ENCODE measurements at places on chromosomes 16 and 17. TPM values are rescaled to one million over a fixed set of nuclear protein-coding genes. Genes with fewer than 3 reads are reported as not detected.

The MYH8 gene
- total RNA-seq, result not detected

The ADAP2 gene
- 0.65 TPM for total RNA-seq

The CCL4L2 gene
- total RNA-seq, result not detected

The CDK10 gene
- total RNA-seq, result 55.5 TPM

The ABCC6 gene
- total RNA-seq, result not detected

The MT4 gene
- total RNA-seq, result not detected

The SLC2A4 gene
- total RNA-seq, result 0.25 TPM

The TP53TG3B gene
- total RNA-seq, result not detected

The GPR139 gene
- not detected for total RNA-seq

The GPS1 gene
- 115 TPM for total RNA-seq

The ABCA3 gene
- 0.24 TPM for total RNA-seq

The SMIM5 gene
- total RNA-seq, result not detected

The SSH2 gene
- total RNA-seq, result 25.2 TPM

The RCVRN gene
- not detected for total RNA-seq

The EPOP gene
- total RNA-seq, result 5.2 TPM

The RAB37 gene
- total RNA-seq, result not detected

The RNF222 gene
- 0.07 TPM for total RNA-seq
